ENCODE measurements at places on chromosomes 2 and 18.

DNA sequence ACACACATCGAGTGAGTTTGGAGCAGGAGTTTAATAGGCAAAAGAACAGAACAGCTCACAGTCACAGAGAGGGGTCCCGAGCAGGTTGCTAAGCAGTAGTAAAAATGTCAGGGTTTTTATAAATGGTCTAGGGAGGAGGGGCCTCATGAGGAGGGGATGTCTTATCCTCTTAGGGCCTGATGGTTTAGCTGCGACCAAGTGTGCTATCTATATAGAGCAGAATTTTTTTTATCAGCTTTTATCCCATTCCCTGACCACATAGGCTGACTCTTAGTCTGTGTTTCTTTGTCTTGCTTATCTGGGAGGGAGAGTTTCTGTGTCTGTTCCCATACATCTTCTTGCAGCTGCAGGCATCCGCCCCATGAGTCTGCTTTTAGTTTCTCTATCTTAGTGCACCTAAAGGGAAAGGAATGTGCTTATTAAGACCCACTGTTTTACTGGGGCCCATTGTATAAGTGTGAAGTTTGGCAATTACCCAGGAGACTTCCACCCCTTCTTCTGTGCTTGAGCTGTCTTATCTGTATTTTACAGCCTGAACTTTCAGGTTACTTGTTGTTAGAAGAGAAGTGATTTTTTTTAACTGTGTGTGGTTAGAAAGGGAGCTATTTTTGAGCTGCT is 30.4 kb upstream of the GMCL1 start:
- DNase-seq, result no peak

- DNase-seq, result no peak
Measured at GRCh38 chr2:32478889-32479620, 122.2 kb downstream of the BIRC6 start.

GRCh38 chr2:26072925-26073768 is 39.3 kb downstream of the RAB10 start:
- no peak for DNase-seq

GRCh38 chr2:33321236-33321771 is 155.1 kb upstream of the RASGRP3 start:
- DNase-seq, result no peak
